Amniotic epithelial cell (primary cell): ENCODE measurements at places on chromosomes 12 and 14.

- peak; percentile 69 for DNase-seq
These were observed 42.8 kb downstream of the ZC3H14 start for GRCh38 chr14:88605594-88605993.

DNA sequence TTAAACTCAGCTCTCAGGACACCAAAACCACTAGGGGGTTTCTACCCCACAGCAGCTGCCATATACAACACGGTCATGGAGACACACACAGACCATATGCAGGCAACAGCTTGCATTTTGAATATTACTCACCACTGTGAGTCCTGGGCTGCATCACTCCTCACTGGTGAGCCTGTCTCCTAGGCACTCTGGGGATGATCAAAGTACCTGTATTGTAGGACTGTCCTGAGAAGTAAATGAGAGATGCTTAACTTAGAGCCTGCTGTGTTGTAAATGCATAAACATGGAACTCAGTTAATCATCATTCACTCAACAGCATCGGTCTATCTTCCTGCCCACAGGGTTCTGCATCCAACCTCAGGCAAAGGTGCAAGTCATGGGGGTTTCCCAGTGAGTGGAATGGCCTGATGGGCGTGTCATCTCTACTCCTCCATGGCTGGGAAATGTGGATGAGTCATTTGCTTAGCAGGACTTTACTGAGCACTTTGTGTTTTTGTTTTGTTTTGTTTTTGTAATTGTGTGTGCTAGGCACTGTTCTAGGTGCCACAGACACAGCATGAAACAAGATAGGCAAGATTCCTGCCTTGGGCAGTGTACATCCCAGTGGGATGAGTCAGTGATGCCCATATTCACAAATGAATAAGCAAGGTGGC is 1141.2 kb upstream of the TMEM132C start:
- peak; percentile 45 for DNase-seq

GRCh38 chr12:52007982-52008510 is 1.3 kb downstream of the TAMALIN start:
- DNase-seq = no peak

GRCh38 chr12:62603061-62603810 is 136.6 kb downstream of the MON2 start:
- peak; percentile 83 for DNase-seq

DNA sequence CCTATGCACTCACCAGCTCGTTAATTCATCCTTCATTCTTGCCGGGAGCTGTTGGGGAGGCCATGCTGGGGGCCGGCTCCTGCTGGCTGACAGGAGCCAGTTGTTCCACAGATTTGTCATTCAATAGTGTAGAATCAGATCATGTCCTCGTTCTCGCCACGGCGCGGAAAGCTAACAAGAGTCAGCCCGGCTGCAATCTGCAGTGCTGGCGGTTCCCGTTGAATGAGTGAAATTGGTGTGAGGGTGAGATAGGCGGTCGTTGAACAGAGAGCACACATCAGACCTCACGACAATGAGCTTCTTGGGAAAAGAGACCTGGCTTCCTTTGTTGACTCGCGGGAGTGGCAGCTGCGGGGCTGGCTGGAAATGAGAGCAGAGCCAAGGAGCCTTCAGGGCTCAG is 57.5 kb downstream of the KIF26A start:
- no peak for DNase-seq

GRCh38 chr12:129351481-129351880 is 498.2 kb downstream of the GLT1D1 start:
- DNase-seq = no peak

GRCh38 chr12:7856516-7856915 is 16.2 kb downstream of the SLC2A14 start:
- no peak for DNase-seq

GRCh38 chr14:72177251-72177650 is 245.0 kb downstream of the RGS6 start:
- no peak for DNase-seq

DNA sequence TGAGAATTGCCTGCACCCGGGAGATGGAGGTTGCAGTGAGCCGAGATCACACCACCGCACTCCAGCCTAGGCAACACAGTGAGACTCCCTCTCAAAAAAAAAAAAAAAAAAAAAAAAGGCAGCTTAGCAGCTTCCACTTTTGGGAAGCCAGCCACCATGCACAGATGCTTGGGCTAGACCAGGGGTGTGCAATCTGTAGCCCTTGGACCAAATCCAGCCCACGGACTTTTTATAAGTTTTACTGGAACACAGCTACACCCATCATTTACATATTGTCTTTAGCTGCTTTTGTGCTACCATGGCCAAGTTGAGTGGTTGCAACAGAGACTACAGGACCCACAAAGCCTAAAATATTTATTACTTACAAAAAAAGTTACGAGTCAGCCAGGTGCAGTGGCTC is 6.7 kb downstream of the CIT start:
- no peak for DNase-seq

GRCh38 chr12:49622501-49623141 is 740 bp upstream of the PRPF40B start:
- no peak for DNase-seq

GRCh38 chr12:53461059-53461458 is 9.2 kb downstream of the PCBP2 start:
- DNase-seq = no peak

DNA sequence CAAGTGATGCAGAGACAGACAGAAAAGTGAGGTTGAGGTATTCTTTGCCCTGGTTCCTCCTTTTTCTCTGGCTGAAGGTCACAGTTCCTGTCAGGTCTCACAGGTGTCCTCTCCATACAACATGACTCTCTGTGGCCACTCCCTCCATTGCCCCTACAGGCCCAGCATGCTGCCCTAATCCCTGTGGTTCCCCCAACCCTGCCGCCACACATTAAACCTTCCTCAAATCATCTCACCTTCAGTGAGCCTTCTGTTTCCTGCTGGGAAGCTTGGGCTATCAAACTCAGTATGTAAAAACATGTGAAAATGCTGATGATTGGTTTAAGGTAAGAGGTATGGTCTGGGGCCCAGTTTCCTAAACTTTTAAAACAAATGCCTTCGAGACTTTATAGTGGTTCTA is 159.0 kb upstream of the E2F7 start:
- no peak for DNase-seq

DNA sequence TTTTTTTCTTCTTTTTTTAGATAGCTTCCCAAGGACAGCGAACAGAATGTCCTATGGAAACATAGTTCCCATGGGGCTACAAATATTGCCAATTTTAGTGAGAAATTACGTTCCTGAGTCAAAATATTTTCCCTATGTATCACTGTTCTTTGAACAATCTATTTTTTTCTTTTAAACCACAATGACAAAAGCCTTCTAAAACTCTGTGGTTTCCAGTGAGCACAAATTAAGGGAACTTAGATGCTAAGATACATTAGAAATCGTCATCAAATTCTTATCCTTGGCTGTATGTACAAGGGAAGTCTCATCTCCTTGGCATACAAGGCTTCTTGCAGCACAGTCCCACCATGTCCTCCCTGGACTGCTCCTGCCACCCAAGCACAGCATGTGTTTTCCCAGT is 17.9 kb downstream of the CPM start:
- DNase-seq = peak; percentile 87

- no peak for DNase-seq
These were observed 104.1 kb downstream of the EPS8 start for GRCh38 chr12:15684896-15685658.

DNA sequence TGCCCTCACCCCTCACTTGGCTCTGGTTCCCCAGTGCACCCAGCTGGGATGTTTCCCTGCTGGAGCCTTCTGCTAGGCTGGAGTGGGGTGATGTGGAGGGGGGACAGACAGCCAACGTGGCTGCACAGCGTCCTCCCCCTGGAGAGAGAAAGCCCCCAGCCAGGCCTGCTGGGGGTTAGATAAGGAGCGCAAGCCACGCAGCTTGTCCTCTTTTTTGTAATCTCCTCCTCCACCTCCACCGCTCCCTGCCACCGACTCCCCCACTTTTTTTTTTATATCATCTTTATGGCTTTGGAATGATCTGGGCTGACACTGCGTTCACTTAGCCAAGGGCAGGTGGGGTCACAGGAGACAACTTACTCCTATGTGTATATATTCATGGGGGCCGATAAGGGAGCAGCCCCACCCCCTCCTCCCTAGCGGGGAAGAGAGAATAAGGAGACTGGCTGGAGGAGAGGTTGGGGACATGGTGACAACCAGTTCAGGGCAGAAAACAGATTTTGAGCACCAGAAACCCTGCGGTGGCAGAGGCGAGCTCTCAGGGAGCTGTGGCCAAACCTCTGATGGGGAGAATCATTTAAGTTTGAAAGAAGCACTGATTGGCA is 169.9 kb upstream of the LHX5 start:
- no peak for DNase-seq

- peak; percentile 13 for DNase-seq
These were observed 147.6 kb downstream of the FOXN3 start for GRCh38 chr14:89269404-89269803.

GRCh38 chr12:74509886-74510285 is 27.7 kb upstream of the ATXN7L3B start:
- DNase-seq = no peak

- DNase-seq = peak; percentile 87
These were observed 395.0 kb downstream of the ZFP36L1 start for GRCh38 chr14:68397822-68398221.

DNA sequence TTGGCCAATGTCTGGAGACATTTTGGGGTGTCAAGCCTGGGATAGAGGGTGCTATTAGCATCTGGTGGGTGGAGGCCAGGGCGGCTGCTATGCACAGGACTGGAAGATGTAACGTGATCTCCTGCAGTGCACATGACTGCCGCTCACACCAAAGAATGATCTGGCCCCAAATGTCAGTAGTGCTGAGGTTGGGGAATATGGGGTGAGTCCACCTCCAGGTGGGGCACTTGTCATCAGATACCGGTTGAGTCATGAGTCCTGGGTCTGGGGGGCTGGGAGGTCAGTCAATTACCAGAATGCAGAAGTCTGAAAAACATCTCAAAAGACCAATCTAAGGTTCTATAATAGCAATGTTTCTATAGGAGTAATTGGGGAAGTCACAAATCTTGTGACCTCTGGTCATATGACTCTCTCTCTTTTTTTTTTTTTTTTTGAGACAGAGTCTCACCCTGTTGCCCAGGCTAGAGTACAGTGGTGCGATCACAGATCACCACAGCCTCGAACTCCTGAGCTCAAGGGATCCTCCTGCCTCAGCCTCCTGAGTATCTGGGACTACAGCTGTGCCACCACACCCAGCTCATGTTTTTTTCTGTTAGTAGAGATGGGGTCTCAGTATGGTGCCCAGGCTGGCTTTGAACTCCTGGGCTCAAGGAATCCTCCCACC is 6.0 kb upstream of the SDSL start:
- no peak for DNase-seq

GRCh38 chr14:58540749-58541632 is 96.8 kb upstream of the DACT1 start:
- no peak for DNase-seq
